NCI-H2029 (cell line): ENCODE measurements at places on chromosomes 7 and 10.
A peak's percentile ranks its signal among the peaks of the same experiment; 100 is the strongest.

GRCh38 chr10:90890347-90890746, 18.6 kb downstream of the RPP30 start:
- DNase-seq: no peak

GRCh38 chr7:7177044-7177517, 5.3 kb upstream of the C1GALT1 start:
- no peak for DNase-seq

DNA sequence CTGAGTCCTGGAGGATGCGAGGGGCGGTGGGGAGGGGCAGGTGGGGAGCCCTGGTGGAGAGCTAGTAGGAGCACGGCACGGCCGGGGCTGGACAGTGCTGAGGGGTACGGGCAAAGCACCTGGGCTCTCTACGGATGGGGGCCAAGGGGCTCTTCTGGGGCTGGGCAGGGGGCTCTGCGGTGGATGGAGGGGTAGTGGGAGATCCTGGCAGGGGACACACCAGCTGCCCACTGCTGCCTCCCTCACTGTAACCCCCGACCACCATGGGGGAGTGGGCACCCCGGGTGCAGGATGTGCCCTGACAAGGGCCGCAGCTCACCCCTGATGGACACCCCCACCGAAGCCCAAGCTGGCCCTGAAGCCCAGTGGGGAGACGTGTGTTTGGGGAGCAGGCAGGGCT, 203.3 kb downstream of the ELFN1 start:
- no peak for DNase-seq

DNA sequence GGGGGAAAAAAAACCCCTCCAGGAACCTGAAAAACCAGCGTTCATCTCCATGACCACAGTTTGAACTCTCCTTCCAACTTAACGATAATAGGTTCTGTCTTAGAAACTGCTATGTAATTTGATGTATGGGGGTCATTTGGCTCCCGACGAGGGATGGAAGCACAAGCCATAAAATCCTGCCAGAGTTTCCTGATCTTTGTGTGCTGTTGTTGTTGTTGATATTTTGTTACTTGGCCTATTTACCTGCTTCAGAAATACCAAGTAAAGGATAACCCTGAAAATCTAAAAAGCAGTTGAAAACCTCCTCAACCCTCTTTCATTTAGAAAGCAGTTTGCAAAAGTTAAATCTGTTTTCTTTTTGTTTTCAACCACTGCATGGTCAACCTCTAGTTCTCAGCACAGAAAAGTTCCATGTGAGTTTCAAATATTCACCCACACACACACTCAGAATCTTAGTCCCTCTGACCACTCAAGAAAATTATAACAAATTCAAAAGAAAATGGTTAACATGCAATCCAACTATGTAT, 9.3 kb upstream of the HOXA2 start:
- no peak for DNase-seq

DNA sequence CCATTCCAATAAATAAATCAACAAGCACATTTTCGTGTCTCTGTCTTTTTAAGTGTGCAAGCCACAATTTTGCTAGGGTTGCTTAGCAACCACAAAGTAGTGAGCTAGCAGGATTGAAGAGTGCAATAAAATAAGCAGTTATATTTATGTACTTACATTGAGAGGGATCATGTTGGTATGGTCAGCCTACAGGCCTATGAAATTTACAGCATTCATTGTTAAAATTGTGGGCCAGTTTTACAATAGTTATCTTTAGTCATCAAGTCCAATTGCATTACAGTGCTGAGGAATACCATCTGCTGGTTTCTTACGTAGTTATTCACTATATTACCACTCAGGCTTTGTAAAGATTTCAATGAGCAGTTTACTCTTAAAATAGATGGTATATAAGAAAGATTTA, 192.5 kb upstream of the POT1 start:
- DNase-seq: peak; percentile 7

- DNase-seq: no peak
These were observed 29.5 kb downstream of the CDCA7L start for GRCh38 chr7:21916176-21916575.

DNA sequence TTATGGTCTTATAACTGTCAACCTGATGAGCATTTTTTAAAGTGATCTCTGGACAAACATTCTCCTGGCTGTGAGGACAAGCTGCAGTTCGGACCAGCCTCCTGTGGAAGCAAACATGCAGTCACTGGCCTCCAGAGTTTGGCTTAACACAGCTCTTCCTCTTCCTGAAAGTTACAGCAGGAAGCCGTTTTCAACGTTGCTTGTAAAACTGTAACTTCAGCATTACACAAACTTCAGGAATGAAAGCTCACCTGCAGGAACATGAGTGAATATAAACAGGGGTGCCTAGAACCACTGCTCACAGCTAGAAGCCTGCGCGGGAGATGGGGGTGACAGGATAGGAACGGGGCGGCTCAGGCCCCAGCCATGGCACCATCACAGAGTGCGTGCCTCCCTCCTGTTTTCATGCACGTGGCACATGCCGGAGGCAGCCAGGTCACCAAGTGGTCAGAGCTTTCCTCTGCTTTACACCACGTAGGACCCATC, 292.9 kb upstream of the PITRM1 start:
- DNase-seq: no peak

DNA sequence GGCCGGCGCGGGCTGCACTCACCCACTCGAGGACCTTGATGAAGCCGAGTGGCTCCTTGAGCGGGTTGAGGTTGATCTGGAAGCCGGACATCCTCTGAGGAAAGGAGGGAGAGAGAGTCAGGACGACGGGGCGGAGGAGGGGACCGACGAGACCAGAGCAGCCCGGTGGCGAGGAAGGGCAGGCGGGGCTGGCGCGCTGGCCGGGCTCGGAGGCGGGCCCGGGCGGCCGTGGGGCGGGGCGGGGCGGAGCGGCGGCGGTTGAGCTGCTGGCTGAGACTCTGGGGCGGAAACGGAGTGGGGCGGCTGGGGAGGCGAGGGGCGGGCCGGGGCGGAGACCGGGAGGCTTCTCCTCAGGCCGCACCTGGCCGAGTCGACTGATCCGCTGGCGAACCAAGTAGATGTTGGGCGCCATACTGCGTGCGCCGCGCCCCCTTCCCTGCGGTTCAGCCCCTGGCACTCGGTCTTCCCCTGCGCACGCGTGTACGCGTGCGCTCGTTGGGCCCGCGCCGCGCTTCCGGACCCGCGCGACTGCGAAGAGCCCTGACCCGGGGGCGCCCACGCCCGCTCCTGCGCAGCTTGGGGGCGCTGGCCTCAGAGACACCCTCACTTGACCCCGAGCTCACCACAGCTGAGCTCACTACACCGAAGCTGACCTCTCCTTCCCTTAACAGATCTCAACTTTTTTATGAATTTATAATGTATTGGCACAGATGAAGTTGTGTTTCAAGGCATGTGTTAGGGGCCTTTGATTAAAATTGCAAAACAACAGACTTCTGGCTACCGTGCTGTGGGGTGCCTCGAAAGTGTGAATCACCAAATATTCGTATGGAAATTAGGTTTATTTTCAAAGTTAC, at the start of gene SYPL1:
Gene SYPL1, minus strand, starts transcription at position 195 of the 854 bp plus-strand sequence. Its CDS starts 104 bp downstream, at position 91.
- DNase-seq: peak; percentile 93

- no peak for DNase-seq
These were observed 45.1 kb downstream of the PTN start for GRCh38 chr7:137298464-137298794.

DNA sequence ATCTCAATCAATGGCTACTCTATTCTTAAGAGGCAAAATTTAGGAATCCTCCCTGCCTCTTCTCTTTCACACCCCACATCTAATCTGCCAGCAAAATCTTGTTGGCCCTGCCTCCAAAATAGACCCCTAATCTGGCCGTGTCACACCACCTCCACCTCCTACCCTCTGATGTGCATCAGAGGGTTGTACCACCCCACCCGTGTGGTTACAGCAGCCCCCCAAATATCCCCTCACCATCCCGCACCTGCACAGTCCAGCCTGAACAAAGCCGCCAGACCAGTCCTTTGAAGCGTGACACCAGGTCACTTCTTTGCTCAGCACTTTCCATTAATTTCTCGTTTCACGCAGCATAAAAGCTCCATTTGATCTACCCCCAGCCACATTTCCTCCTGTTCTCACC, 776 bp upstream of the XPNPEP1 start:
- DNase-seq: no peak

GRCh38 chr10:132448248-132448731, 51.3 kb downstream of the PWWP2B start:
- DNase-seq: no peak

GRCh38 chr7:110446658-110447057, 644.3 kb upstream of the LRRN3 start:
- no peak for DNase-seq

DNA sequence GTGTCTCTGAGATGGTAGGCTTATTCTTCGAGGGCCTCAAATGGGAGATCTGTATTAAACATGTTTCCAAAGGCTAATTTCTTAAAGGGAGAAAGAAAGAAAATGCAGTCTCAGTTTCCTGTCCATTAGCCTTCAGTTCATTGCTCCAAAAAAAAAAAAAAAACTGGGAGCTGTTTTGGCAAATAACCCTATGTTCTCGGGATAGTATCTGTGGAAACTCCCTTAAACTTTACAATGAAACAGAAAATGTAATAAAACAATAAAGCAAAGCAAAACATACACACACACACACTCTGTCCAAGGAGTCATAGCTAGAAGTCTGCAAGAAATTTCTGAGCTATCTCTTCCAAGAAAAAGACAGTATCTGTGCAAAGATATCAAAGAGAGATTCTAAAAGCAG, 172.5 kb upstream of the CELF2 start:
- DNase-seq: no peak

- no peak for DNase-seq
These were observed 68.5 kb downstream of the TET1 start for GRCh38 chr10:68628576-68629127.

GRCh38 chr7:150569245-150569955, 2.2 kb downstream of the GIMAP4 start:
- no peak for DNase-seq

DNA sequence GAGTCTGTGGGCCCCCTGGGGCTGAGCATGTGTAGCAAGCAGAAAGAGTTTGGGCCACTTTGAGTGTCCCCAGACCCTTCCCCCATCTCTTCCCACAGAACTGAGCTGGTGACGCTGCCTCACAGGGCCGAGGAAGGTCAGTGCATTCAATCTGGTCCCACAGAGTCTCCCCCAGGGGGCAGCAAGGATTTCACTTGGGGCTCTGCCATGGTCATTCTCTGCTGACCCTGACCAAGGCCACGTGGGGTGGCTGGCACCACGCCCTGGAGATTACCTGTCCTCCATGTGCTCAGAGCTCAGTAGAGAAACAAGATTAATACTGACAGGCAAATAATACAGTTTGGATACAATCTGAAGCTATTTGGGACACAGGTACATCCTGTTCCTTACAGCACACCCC, 30.2 kb downstream of the ADRA2A start:
- DNase-seq: no peak

GRCh38 chr7:129886167-129886817, 66.5 kb downstream of the UBE2H start:
- no peak for DNase-seq

DNA sequence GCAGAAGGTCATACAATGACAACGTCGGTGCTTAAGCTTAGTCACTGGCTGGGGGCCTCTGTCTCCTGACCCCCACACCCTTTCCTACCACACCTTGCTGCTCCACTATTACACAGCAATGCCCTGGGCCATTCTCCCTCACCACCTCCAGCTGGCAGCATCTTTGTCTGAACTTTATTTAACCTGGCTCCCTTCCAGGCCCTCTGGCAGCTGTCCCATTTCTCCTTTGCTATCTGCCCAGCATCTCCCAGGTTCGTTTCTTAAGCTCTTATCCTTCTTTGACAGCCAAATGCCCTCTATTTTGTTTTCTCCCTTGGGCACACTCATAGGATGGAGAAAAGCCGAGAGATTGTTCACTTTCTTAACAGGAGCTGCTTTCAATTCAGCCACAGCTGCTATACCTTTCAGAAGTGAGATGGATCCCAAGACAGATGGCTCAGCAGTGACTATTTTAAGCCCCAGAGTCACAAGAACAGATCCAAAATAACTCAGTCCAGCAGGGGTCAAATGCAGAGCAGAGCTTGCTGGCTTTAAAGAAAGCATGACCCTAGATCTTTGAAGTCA, 1277.1 kb upstream of the AUTS2 start:
- peak; percentile 77 for DNase-seq

GRCh38 chr7:101146-102046, 91.0 kb upstream of the FAM20C start:
- no peak for DNase-seq

GRCh38 chr7:73742338-73742752, 3.7 kb upstream of the ABHD11 start:
- peak; percentile 84 for DNase-seq

DNA sequence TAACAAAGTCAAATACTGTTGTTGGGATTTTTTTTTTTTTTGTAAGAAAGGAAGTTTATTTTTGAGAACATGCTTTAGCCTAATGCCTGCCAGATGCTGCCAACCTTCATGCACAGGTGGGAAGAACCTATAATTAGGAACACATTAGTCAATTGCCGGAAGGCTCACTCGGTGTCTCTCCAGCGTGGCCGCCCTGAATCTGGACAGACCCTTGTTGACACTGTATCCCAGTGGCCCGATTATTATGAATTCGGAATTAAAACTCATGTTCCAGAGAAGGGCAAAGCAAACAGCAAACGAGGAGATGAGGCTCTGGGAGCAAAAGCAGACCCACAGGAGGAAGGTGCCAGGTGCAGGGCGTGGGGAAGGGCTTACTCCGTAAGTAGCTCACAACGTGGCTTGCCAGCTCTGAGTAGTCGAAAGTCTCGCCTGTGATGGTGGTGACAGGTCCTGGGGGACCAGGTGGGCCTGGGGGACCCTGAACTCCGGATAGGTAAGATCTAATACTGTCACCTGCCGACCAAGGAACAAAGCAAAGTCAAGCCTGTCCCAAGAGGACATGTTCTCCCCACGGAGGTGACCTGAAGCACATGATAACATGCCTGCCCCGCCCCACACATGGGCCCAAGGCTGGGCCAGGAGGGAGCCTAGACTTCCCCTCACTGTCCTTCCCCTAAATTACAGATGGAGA, 48.3 kb downstream of the COL17A1 start:
- no peak for DNase-seq

- DNase-seq: no peak
These were observed 11.9 kb downstream of the LRRC4 start for GRCh38 chr7:128019288-128019687.

GRCh38 chr10:60388709-60389301, 870 bp downstream of the ANK3 start:
- DNase-seq: no peak

GRCh38 chr7:25196132-25196896, 32.0 kb downstream of the NPVF start:
- DNase-seq: no peak

- no peak for DNase-seq
These were observed 40.2 kb downstream of the FBH1 start for GRCh38 chr10:5930272-5930671.

GRCh38 chr7:107779647-107780099, 23.4 kb downstream of the SLC26A3 start:
- no peak for DNase-seq
